ENCODE measurements at places on chromosomes 12 and 14.

DNA sequence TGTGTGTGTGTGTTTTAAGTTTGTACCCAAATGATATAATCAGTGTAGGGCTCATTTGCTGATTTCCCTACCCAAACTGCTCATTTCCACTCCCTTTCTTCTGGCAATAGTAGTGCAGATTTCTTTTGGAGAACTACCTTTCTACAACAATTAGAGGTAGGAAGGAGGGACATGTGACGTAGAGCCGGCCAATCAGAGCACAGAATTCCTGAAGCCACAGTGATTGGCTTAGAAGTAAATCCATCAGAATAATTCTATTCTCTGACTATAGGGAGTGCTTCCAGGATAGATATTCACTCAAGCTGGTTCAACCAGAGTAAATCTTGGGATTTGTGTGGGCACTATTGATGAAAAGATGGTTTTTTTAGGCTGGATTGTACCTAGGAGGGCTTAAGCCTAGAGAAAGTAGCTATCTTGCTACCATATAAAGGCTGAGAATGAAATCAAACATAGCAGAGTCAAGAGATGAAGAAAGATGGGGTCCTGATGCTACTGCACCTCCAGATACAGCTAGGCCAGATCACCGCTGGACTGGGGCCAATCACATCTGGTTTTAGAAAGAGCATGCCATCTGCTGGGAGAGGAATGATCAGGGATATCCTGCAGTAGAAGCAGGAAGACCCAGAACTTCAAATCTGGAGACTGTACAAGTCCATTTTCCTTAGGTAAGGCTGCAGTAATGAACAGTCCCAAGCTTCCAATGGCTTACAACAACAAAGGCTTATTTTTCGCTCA, 54.1 kb upstream of the NUAK1 start:
- DNase-seq = no peak

GRCh38 chr12:119666226-119666795, 1.6 kb upstream of the PRKAB1 start:
- DNase-seq = no peak

- no peak for DNase-seq
Observed at GRCh38 chr12:41453409-41453808, 265.3 kb downstream of the PDZRN4 start.

GRCh38 chr14:37546621-37547447, 48.2 kb downstream of the FOXA1 start:
- DNase-seq = no peak

DNA sequence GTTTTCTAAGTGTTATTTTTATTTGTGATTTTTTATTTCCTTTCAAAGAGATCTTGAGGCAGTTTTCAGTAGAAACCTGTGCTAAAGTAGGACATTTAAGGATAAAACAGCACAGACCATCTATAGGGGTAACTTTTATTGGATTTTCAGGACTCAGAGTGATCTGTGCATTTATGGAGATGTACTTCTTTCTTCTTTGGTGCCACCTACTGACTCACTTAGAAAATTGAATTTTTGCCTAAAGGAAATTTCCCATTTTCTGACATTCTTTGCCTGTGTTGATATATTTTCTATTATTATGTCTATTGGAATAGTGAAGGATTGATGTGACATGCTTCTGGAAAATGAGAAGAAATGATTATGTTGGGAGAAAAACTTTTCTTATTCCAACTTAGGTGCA, 113.0 kb downstream of the UNC79 start:
- no peak for DNase-seq

GRCh38 chr14:51844081-51844881, 16.1 kb upstream of the GNG2 start:
- DNase-seq = no peak

DNA sequence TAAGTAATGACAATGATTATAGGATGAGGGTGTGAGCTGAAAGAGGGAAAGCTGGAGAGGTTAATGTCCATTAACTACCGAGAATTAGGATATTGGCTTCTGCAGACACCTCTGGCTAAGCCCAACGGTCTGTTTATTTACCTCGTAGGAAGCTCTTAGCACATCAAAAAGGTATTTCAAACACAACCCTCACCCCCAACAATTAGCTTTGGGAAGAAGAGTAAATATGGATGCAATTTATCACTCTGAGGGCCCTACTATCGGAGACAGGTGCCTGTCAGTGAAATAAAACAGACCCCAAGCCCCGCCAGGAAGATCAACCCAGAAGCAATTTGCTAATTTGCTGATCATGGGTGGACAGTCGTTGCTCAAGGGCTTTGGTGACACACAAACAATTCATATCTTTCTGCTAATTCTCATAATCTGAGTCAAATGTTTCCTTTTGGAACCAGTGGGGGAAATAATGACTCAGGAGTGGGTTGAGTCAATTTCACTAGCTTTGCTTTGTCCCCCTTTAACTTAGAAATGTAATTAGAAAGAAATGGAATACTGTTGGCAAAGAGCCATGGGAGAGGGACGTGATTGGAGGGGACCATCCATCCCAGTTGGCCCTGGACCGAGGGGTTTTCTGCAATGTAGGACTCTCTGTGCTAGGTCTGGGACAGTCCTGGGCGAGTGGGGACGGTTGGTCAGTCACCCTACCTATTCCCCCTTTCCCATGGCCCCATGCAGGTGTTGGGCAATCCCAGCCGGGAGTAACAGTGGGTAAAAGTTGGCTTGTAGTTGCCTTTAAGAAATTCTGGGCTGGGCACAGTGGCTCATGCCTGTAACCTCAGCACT, 99.1 kb upstream of the MED13L start:
- DNase-seq = no peak

DNA sequence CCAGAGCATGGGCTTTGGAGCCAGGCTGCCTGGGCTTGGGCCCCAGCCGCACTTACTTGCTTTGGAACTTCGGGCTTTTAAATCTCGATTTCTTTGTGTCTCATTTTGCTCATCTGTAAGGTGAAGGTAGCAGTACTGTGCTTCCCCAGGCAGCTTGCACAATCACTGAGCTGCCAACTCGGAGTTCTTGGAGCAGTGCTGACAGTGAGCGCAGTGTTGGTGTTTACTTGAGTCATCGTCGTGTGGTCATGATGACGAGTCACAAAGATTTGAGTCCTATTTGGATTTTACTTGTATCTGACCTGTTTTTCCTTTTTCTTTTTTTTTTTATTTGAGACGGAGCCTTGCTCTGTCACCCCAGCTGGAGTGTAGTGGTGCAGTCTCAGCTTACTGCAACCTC, 31.3 kb upstream of the ATF1 start:
- DNase-seq = no peak

GRCh38 chr12:103778781-103779180, 62.3 kb downstream of the NT5DC3 start:
- DNase-seq = no peak
